ENCODE measurements at places on chromosomes 4 and X.

GRCh38 chr4:53706422-53707032, 115.2 kb upstream of the LNX1 start:
- peak; percentile 33 for DNase-seq

DNA sequence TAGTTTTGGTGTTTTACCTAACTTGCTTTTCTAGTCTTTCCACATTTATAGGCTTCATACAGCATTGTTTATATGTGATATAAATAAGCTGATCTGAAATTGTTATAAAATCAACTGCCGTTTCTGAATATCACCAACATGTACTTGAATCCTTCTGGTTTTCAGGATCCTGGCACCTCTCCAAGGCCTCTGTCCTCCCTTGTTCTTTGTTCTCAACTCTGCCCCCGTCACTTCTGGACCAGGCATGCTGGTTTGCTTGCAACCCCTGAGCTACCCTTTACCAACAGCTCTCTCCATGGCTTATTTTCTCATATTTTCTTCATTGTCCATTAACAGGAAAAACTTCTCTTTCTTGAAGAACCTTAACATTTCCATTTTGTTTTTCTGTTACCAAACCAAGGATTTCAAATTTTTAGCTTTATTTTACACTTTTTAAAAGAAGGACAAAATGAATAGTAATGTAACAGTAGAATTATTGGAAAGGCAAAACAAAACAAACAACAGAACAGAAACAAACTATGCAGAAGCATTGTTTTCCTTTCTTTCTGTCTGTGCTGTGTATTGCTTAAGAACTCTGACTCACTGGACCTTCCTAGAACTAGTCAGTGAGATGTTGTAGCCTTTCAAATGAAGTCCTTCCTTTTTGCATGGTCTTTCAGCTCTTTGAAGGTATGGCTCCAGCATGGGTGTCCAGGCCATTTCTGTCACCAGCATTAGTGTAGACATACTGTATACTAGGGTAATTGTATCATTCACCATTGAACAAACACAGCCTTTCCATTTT, 44.8 kb downstream of the BANK1 start:
- DNase-seq: no peak

DNA sequence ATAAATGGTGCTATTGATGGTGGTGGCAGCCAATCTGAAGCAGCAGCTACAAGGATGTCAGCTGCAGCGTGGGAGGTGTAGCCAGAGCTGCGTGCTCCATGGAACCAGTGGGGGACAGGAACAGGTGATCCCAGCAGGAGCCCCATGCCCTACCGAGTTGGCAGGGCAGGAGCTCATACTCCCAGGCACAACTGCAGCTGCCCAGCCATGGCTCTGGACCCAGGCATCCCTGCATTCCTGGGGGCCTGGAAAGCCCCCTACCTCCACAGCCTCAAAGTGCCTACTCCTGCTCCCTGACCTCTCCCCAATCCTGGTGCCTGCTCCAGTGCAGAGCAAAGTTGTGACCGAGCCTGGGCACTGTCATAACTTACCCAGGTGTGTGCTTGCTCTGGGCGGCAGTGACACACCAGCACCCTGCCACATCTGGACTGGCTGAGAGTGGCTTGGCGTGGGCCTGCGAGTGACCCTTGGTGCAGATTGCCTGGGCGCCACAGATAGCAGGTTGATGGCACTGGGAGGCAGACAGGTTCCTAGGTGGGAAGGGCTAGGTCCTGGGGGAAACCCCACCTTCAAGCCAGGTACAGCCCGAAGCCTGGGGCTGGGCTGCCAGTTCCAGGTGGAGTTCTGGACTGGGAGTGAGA, 101.1 kb downstream of the DCAF12L2 start:
- DNase-seq: no peak

DNA sequence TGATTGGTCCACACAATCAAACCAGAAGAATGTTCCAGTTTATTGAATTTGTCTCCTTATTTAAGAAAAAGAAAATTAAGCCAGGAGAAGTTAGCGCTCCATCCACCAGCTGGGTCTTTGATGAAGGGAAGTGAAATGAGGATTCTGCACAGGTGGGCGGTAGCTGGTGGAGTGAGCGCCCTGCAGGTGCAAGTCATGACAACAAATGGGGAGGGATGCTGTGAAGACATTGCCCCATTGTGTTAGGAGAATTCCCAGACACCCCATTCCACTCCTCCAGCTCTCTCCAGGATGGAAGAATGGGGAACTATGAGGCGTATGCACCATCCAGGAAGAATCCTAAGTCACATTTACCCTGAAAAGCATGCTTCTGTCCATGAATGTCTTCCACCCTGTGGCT, 22.9 kb downstream of the PLRG1 start:
- no peak for DNase-seq

GRCh38 chr4:154304679-154305078, 186.9 kb downstream of the DCHS2 start:
- no peak for DNase-seq

- DNase-seq: no peak
These were observed 543.5 kb downstream of the GABRG1 start for GRCh38 chr4:45580334-45580733.

- no peak for DNase-seq
These were observed 162.7 kb upstream of the TTC29 start for GRCh38 chr4:147108409-147108808.

- DNase-seq: no peak
These were observed 54.4 kb upstream of the SMAD1 start for GRCh38 chr4:145427221-145427620.

GRCh38 chr4:113145519-113146291, 96.3 kb downstream of the ANK2 start:
- DNase-seq: no peak

- DNase-seq: no peak
These were observed 45.1 kb downstream of the OCRL start for GRCh38 chrX:129585167-129585566.

DNA sequence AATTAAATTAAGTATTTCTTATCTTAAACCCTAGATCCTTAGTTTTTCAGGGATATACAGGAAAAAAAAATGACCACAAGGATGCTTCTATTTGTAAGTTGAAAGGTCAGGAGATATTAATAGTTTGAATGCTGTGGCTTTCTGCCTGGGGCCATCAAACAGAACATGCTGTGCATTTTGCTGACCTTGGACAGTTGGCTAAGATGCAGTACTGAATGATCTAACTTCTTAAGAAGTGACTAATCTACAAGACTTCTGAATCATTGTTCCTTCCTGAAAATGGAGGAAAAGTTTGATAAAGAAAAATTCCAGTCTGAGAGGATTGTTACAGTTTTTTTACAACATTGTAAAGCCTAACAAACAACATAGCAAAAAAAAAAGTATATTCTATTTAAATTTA, 237.8 kb upstream of the JADE1 start:
- no peak for DNase-seq

GRCh38 chr4:15348236-15348635, 79.6 kb upstream of the C1QTNF7 start:
- no peak for DNase-seq
